NCI-H1930 (cell line): ENCODE measurements at places on chromosomes 3 and 15.

- DNase-seq: no peak
These were observed 152.0 kb downstream of the LMLN start for GRCh38 chr3:198112031-198112430.

- DNase-seq: no peak
These were observed 26.7 kb upstream of the TMEM158 start for GRCh38 chr3:45252826-45253225.

DNA sequence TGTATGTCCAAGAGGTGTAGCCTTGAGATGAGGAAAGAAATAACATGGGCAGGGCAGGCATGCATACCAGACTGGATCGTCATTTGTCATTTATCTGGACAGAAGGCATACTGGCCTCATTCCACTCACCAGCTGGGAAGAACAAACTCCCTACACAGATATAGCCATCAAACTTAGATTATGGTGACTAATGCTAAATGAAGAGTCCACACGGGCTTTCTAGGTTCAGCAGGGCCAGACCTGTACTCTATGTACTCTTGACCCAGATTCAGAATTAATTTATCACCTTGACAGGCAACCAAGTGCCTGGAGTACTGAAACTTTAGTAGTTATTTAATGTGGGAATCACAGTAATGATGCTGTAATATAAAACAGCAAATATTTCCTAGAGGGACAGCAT is 164.3 kb upstream of the IL12A start:
- no peak for DNase-seq

DNA sequence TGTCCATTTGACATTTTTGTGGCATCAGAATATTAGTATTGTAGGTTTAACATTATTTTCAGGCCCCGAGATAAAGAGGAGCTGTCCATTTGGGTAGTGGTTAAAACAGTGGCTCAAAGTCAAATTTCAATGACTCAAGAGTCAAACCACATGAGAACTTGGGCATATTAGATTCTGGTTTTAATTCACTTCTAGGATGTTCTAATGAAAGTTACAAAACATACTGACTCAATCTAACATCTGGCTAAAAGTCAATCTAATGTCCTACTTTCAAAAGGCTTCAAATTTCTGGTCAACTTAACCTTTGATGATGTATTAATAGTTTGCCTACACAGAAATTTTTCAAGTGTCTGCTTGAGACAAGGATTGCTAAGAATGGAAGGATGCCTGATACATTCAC is 112.4 kb downstream of the ABI3BP start:
- no peak for DNase-seq

GRCh38 chr3:42855547-42856380 is 19.9 kb downstream of the CYP8B1 start:
- DNase-seq: no peak

DNA sequence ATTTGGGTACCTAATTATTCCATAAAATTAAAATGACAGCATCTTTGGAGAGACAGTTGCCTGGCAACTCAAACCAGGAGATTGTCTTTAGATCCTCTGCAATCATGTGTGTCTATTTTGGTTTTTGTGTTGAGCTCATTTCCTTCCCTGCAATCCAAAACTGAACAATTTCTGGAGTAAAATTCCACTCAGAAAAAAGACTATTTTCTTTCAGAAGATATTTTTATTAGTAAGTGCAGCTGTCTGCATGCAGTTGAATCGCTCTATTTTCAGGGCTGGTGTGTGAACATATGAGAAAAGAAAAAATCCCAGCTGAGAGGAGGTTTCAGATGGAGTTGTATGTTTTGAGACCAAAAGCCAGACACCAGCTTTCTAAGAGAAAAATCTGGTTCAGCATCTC is 41.9 kb upstream of the DYNC1LI1 start:
- DNase-seq: no peak

DNA sequence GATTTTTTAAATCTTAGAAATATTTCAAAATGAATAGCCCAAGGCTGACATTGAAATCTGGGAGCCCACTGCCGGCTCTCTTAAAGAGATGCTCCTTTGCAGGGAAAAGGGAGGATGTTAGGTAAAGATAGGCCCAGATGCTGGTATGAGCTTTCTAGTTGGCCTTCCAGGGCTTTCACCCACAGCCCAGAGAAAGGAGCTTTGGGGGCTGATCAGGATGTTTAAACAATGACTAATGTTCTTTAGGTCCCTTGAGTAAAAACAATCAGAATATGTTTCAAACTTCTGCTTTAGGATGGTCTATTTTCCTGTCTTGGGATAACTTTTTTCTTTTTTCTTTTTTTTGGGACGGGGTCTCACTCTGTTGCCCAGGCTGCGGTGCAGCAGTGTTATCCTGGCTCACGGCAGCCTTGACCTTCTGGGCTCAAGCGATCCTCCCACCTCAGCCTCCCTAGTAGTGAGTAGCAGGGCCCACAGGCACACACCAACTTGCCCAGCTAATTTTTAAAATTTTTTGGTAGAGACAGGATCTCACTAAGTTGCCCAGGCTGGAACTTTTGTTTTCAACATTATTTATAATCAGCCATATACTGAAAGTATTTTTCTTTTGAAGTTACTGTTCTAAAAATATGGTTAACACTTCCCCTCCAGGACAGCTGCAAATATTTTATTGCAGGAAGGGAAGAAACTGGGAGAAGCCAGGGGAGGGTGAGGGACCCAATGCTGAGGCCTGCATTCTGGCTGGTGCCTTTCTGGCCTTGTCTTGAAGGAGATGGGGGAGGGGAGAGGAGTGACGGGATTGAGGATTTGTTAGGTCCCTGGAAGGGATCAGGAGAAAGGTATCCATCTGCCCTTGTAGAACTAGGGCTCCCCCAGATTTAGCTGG is 70.1 kb downstream of the TRAK1 start:
- no peak for DNase-seq

DNA sequence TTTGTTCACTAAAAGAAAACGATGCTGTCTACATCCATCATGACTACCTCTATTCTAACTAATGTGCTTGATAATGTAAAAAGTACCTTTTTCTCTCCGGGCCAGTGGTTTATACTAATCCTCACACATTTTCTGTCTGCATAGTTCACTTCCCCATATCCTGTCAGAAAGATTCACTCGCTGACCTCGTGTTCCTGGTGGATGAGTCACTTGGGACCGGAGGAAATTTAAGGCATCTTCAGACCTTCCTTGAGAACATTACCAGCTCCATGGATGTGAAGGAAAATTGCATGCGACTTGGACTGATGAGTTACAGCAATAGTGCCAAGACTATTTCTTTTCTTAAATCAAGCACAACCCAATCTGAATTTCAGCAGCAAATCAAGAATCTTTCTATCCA is 33.8 kb downstream of the COL6A5 start:
- no peak for DNase-seq

DNA sequence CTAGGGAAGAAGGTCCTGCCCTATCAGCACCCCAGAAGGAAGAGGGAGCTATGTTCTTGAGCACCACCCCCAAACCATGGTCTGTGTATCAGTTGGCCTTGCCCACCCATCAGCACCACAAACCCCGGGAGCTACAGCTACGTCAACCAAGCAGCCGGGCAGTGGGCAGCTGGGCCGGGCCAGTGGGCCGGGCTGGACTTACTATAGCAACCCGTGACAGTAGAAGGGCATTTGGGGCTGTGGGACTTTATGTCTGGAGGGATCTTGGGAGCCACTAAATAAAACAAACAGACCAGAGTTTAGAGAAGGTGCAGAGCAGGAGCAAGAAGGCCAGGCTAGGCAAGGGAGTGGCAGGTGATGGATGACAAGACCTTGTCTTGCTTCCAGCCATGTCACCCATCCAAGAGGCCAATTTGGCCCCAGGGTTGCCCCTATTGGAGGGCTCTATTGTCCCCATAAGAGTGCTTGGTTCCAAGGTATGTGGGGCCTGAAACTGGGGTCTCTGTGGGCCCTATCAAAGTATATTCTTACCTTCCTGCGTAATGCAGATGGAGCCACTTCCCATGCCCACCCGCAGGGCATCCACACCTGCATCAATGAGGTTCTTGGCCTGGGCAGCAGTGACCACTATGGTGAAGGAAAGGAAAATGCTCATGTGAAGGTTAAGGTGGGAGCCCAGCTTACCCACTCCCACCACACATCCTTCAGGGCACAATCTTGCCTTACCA is 3.2 kb downstream of the IMPDH2 start:
- no peak for DNase-seq

DNA sequence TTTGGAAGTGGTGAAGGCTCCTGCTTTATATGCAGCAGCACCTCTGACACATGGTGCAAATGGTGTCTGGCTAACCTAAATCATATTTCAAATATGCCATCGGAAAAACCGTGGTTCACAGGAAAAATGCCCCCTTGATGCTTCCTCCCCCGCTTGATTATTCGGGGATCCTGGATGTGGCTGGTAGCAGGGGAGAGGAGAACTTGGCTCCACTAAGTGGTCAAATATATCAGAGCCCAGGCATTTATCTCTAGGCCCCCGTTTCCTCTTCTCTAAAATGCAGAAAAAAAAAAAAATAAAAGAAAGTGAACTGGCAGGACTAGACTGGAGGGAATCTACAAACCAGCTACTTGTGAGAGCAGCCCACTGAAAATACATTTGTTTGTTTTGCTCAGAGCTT is 18.2 kb upstream of the ATP2B2 start:
- DNase-seq: no peak

- DNase-seq: no peak
These were observed 23.0 kb upstream of the RBSN start for GRCh38 chr3:15121936-15122335.

- no peak for DNase-seq
These were observed 92.9 kb downstream of the UBE3A start for GRCh38 chr15:25345943-25346342.

GRCh38 chr3:187935623-187936156 is 190.4 kb upstream of the BCL6 start:
- no peak for DNase-seq

DNA sequence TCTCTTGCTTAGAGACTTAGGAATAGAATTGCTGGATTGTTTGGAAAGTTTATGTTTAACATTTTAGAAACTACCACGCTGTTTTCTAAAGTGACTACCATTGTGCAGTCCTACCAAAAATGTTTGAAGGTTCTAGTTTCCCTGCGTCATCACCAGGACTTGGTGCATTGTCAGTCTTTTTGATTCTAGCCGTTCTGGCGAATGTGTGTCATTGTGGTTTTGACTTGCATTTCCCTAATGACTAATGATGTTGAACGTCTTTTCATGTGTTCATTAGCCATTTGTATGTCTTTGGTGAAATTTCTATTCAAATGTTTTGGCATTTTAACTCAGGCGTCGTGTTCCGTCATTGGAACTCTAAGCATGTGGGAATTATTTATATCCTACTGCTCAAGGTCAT is 58.0 kb downstream of the CHD2 start:
- peak; percentile 51 for DNase-seq

- DNase-seq: no peak
These were observed 39.1 kb downstream of the COL6A5 start for GRCh38 chr3:130384476-130385025.

GRCh38 chr3:126621171-126621570 is 33.8 kb downstream of the TXNRD3 start:
- DNase-seq: no peak

DNA sequence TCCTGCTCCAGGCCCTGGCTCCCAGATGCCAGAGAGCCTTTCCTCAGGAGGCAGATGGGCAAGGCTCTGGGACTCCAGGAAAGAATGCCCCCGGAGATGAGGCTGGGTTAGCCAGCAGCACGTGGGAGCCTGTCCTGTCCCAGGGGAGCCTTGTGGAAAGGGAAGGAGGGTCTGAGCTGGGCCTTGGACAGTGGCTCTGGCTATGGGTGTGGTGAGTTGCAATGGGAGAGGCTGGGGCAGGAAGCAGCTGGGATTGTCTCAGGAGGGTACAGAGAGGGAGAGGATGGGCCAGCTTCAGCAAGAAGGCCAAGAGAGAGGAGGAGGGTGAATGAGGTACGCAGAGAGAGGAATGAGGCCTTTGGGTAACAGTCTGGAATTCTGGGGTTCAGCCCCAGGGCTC is 17.4 kb upstream of the CACNA2D2 start:
- no peak for DNase-seq

DNA sequence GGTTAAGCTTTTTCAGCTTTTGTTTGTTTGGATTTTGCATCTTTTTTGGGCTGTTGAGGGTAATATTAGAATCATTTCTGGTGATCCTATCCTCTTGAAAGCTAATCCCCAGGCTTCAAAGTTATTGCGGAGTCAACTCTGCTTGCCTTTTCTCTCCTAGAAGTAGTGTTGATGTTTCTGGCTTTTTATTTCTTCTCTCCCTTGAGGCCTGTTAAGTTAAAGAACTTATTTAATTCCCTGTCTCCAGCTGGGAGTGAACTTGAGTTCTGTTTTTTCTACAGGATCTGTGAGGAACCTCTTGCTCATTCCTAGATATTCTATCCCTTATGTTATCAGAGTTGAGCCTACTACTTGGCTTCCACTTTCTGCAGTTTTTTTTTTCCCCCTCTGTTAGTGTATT is 34.1 kb upstream of the CACNA1D start:
- DNase-seq: no peak

GRCh38 chr3:11591002-11591355 is 52.7 kb downstream of the VGLL4 start:
- no peak for DNase-seq

DNA sequence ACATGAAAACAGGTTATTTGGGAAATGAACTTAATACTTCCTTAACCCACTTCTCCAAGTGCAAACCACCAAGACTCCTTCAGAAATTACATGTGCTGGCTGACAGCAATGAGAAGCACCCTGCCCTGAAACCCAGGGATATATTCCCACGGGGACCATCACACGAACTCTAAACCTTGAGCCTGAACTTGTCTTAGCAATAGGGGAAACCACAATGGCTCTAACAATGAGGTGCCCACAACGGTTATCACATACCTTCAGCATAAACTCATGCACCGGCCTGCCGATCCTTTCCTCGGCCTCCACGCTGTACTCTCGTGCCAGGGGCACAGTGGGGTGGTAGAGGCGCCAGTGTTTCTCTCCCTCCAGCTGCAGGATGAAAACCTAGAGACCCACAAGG is 13.4 kb downstream of the RIOX2 start:
- no peak for DNase-seq

DNA sequence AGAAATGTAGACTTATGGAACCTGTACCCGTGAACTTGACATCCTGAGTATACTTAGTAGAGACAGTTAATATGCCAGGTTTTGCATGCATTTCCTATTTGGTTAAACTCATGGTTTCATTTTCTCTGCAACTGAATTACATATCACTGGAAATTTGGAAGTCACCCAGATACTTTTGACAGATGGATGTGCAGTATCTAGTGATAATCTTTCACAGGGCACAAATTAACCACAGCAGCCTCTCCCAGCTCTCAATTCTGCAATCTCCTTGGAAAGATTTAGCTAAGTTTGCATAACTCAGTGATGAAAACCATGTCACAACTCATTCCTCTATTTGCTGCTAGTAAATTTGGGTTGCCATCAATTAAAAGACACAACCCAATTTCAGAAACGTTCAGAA is 162.3 kb upstream of the TPM1 start:
- no peak for DNase-seq
